ENCODE measurements at places on chromosomes 12 and 14.

- DNase-seq, result peak; percentile 66
Measured at GRCh38 chr14:58331111-58331510, 32.8 kb downstream of the ARID4A start.

- no peak for DNase-seq
Measured at GRCh38 chr14:99687284-99688209, 3.4 kb downstream of the CYP46A1 start.

DNA sequence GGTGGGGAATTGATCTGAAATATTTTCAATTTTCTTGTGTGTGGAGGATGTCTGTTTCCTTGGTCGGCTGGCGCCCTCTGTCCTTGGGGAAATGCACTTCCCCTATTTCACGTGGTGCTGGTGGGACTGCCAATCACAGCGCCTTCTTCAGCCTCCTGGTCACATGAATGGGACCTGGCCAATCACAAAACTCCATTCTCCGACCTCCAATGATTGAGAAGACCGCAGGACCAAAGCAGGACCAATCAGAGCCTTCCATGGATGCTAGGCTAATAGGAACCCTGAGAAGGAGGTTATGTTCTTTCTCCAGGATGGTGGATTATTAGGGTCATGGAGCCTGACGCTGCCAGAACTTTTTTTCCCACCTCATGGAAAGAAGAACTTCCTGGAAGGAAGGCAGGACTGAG, 188.7 kb downstream of the TTC8 start:
- no peak for DNase-seq

GRCh38 chr14:91282954-91283645, 38.6 kb upstream of the GPR68 start:
- no peak for DNase-seq

DNA sequence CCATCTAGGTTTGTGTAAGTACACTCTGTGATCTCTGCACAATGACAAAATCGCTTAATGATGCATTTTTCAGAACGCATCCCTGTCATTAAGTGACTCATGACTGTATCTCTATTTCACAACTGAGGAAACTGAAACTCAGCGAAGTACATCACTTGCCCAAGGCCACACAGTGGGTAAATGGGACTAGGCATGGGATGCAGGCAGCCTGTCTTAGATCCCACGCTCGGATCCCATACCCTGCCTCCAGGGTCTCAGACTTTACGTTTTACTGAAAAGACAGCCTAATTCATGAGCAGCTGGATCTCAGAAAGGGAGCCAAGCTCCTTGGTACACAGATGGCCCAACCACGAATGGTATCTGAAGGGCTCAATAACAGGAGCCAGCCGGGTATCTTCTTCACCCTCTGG, 2.4 kb upstream of the MLEC start:
- DNase-seq, result no peak

DNA sequence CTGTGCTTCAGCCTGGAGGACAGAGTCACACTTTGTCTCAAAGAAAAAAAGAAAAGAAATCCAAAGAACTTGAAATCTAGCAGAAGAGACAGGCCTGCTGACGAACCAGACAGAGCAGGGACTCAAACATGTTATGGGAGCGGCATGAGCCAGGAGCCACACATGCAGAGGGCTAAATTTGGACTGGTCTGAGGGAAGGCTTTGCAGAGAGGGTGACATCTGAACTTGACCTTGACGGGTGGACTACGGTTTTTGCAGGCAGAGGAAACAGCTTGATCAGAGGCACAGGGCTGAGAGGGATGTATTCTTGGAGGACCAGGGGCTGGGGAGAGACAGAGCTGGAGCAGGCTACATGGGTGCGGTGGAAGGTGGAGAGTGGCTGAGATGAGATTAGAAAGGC, 20.5 kb upstream of the SLC24A4 start:
- DNase-seq, result no peak

DNA sequence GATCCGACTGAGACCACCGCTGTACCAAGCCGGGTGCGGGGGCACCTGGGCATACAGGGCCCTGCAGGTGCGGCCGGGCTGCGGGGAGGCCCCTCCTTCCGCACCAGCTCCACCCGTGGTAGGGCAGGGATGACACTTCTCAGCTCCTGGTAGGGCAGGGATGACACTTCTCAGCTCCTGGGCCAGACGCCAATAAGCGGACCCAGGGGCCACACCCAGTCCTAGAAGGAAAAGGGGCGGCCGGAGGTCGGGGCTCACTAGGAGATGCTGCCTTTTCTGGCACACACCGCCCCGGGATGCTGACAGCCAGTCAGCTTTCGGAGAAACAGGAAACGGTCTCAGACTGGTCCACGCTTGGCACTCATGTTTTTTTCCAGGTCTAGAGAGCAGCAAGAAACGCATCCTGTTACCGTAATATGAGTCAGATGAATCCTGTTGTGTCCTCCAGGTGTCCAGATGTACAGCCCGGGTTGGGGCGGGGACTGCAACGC, 34.8 kb downstream of the NFKBIA start:
- DNase-seq, result no peak

DNA sequence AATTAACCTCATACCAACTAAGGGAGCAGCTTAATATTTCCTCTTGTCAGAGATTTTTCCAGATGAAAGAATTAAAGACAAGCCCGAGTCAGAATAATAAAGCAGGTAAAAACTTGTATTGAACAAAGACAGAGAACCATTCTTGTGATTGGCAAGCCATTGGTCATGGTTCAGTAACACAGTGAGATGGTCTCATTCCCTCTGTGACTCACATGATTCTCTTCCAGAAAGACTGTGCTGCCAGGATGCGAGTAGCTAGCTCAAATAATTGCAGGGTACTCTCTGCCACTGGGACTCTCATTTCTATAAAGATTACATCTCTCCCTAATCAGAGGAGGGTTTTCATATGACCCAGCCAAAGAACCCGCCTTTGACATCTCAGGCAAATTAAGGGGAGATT, 179.4 kb downstream of the PHLDA1 start:
- DNase-seq, result no peak

GRCh38 chr12:119613319-119613936, 19.9 kb downstream of the TMEM233 start:
- DNase-seq, result no peak

DNA sequence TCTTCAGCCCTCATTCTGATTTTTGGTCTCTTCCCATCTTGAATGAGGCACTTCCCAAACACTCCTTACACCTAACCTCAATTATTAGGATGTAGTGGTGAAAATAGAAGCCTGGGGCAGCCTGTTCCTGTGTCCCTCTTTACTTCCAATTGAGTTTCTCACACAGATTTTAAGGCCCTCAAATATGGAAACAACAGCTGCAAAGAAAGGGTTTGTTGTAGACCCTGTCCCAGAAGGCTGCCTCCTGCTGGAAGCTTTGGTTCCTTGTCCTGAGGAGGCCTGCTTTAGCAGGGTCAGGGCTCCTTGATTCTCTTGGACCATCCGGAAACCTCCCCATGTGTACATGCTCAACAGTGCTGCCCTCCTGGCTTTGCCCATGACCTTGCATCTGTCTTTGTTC, 101.3 kb downstream of the TGFB3 start:
- DNase-seq, result no peak

DNA sequence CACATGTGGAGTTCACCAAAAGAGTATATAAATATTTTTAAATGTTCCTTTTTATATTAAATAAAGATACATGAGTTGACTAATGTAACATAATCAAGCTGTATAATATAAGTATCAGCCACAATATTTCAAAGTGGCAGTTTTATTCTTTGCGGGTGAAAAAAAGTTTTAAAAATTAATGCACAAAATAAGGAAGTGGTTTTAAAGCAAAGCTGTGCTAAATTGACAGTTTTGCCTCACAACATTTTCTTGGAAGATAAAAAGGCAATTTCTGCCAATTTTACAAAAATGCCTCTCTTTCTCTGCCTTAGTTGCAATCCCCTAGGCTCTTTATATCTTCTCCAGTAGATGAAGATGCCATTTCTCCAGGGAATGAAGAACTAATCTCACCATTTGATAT, 719.1 kb downstream of the C12orf50 start:
- DNase-seq, result no peak

GRCh38 chr14:65805113-65805473, 392.6 kb downstream of the FUT8 start:
- no peak for DNase-seq

- DNase-seq, result peak; percentile 27
Measured at GRCh38 chr12:51846911-51847642, 1.4 kb downstream of the FIGNL2 start.

DNA sequence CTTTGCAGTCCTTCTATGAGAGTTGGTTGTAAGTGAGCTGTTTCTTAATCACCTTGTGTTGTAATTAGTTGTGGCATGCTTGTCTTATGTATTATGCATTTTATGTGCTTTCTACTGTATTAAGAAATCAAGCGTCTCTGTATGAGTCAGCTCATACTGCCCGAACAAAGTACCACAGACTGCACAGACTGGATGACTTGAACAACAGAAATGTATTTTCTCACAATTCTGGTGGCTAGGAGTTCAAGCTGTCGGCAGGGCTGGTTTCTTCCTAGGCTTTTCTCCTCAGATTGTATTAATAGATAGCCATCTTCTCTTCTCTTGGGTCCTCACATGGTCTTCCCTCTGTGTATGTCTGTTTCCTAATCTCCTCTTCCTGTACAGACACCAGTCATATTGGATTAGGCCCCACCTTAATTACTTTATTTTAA, 77.7 kb downstream of the FLRT2 start:
- no peak for DNase-seq

DNA sequence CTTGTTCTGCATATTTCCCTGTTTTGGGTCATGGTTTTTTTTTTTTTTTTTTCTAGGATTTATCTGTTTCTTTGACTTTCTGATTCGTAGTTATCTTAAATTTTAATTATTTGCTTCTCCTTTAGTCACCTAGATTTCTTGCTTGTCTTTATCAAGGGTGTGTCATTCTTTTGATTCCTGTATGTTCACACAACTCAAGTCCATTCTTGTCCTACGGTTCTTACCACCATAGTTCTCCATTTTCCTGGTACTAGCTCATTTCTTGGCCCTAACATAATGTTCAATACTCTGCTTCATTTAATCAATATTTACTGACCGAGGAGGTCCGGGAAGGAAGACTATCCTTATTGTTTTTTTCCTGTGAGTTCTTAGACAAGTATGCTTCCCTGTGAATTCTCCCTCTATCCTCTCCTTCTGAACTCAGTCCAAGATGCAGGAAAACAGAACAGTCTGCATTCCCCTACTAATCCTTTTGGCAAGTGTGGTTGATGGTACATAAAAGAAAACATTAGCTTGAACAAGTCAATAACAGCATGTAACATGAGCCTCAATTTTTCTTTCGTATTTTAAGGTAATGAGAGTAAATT, 1346.4 kb upstream of the SEL1L start:
- no peak for DNase-seq

GRCh38 chr14:52051871-52052270, 17.0 kb downstream of the NID2 start:
- DNase-seq, result no peak

GRCh38 chr12:46372544-46373300, at the start of gene SLC38A2:
Gene SLC38A2, minus strand, starts transcription at chr12:46372773. Its CDS starts 1,480 bp downstream, at chr12:46371293.
- peak; percentile 98 for DNase-seq

- DNase-seq, result no peak
Measured at GRCh38 chr12:32545413-32545980, 133.6 kb upstream of the DNM1L start.

DNA sequence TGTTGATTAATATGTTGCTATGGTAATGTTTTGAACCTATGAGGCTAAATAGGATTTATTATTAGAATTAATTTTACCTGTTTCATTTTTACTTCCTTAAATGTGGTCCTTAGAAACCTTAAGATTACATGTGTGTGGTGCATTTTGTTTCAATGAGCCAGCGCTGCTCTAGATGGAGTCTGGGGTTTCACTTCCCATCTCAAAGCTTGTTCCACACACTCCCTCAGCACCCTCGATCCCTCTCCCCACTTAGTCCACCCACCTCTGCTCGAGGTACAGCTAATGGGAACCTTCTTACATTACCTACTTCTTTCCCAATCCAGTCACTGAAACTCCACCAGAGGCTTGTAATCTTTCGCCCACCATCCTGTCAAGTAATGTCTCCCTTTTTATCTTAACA, 205.2 kb downstream of the PAX9 start:
- no peak for DNase-seq

DNA sequence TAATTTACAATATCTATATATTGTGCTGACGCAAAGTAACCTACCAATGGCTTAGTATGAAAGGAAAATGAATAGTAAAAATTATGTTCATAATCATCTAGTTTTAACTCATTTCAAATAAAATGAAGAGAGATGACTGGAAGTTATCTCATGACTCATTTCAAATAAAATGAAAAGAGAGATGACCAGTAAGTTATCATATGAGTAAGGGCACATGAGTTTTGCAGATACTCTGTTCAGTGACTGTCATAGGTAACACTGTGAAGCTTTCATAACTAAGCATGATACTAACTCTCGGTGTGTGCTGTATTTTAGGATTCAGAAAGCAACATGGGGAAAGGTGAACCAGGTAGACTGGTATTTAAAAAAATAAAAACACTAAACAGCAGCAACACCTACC, 364.5 kb upstream of the DIO2 start:
- no peak for DNase-seq

DNA sequence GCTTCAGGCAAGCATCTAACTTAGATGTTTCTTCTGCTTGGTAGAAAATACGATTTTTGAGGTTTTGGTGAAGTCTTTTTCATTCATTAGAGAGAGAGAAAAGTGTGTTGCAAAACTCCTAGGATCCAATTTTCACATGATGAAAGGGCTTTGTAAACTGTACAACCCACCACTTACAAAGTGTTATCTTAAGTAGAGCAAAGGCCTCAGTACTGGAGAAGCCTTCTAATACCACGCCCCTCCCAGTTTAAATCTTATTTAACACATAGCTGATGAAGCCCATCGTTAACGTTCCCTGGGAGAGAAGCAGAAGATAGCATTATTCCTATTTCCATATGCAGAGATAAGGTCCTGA, 869 bp downstream of the APOLD1 start:
- no peak for DNase-seq

DNA sequence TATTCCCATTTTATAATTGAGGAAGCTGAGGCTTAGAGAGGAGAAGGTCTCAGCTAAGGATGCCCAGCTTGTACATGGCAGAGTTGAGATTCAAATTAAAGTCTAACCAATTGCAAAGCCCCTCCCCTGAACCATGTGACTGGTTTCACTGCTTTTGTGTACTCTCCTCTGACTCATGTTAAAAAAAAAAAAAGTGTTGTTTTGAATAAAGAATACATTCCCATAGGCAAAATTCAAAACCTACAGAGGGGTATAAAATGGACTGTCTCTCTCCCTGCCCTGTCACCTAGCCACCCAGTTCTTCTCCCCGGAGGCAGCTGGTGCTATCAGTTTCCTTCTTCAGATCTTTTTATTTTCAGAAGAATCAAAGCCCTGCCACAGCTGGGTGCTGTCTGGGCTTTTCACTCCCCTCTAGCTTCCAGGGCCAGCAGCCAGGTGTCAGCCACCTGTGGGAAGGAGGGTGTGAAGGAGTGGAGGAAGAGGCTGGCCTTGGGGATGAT, 5.4 kb downstream of the PSMD9 start:
- DNase-seq, result no peak

DNA sequence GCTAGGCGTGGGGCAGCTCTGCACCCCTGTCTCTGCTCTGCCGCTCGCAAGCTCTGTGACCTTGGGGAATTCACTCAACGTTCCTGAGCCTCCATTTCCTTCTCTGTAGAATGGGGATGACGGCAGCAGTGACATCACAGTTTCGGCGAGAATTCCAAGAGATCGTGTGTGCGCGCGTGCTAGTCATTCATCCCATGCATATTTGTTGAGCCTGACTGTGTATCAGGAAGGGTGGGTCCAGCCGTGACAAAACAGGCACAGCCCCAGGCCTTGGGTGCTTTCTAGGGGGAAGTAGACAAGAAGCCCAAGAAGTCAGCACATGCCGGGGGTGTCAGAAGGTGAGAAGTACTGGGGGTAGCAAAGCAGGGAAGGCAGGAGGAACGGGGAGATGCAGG, 145.6 kb upstream of the NCOR2 start:
- DNase-seq, result no peak
